ENCODE measurements at places on chromosomes 1 and 21.
A peak's percentile ranks its signal among the peaks of the same experiment; 100 is the strongest.

- DNase-seq = peak; percentile 79
Observed at GRCh38 chr1:208272311-208272710, 28.1 kb upstream of the PLXNA2 start.

DNA sequence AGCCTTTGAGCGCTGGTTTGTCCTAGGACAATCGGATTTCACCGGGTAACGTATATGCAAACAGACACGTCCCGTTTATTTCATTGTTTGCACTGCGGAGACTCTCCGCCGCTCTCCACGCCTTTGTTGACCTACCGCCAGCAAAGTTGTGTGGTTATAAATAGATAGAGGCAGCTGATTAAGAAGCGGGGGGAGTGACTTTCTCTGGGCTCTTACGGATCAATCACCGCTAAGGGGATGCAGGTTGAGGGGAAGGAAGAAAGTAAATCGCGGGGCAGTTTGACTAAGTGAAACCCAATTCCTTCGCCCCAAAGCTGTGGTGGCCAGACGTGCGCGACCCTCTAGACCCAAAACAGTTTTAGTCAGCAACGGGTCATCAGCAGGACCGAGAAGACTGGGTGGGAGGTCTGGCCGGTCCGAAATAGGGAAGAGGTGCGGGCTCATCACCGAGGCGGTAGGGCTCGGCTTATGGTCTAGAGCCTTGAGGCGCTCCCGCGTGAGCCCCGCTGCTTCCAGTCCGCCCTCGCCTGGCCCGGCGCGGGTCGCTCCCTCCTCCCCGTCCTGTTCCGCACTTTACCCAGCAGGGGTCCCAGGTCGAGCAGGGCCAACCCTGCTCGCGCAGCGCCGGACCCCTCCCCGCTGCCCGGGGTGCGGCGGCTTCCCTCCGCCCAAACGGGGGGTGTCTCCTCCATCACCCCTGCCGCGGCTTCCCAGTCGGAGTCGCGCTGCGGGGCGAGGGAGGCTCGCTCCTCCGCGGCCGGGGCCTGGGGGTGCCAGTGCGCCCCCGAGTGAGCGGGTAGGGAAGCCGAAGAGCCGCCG is 120.8 kb upstream of the RRP15 start:
- peak; percentile 91 for DNase-seq

DNA sequence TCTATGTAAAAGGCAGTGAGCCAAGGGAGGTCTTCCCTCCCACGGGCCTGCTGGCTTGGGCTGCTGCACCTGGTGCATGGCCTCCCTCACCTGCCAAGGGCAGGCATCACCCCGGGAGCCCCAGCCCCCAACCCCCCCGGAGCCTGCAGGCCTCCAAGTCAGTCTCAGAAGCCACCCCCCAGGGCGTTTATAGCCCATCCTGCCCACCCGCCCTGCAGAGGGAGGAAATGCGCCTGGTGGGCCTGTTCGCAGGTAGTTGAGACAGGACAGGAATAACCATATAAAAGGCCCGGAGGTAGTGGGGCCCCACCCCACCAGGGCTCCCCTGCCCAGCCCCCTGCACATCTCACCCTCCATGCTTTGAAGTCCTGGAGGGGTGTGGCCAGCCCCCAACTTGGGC is 18.2 kb upstream of the ARF1 start:
- DNase-seq = no peak

GRCh38 chr1:20367116-20367585 is 76.5 kb downstream of the VWA5B1 start:
- DNase-seq = no peak

GRCh38 chr1:20416706-20417105 is 69.3 kb downstream of the CAMK2N1 start:
- no peak for DNase-seq

DNA sequence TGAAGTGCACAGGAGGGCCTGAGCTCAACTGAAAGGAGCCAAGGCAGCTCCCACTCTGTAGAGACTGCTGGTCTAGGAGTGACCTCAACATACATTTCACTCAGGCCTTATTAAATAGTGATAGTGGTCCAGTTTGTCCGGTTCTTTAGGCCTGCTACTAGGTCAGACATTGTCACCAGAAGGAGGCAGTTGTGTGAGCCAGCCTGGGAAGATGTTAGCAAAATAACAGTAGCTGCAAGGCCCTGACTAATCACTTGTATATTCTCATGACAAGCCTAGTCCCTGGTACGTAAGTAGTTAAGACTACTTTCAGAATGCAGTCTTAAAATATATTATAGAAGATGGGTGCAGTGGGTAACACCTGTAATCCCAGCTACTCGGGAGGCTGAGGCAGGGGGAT is 264.0 kb upstream of the CAMK1G start:
- no peak for DNase-seq

- DNase-seq = no peak
Observed at GRCh38 chr21:32368386-32368785, 24.4 kb downstream of the URB1 start.

DNA sequence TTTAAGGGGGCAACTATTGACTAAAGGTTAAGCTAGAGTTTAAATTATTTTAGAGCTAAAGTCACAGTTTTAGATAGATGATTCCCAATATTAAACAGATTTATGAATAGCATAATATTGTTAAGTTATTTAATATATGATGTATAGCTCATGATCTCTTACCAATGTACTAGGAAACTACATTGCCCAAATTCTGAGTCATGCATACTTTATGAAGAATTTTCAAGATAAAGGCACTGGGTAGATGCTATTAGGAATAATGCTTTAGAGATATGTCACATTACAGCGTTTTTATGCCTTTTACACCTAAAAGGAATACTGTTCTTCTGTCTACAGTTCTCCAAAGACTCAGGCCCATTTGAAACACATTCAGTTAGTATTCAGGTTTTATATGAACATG is 215.1 kb downstream of the NCAM2 start:
- no peak for DNase-seq

DNA sequence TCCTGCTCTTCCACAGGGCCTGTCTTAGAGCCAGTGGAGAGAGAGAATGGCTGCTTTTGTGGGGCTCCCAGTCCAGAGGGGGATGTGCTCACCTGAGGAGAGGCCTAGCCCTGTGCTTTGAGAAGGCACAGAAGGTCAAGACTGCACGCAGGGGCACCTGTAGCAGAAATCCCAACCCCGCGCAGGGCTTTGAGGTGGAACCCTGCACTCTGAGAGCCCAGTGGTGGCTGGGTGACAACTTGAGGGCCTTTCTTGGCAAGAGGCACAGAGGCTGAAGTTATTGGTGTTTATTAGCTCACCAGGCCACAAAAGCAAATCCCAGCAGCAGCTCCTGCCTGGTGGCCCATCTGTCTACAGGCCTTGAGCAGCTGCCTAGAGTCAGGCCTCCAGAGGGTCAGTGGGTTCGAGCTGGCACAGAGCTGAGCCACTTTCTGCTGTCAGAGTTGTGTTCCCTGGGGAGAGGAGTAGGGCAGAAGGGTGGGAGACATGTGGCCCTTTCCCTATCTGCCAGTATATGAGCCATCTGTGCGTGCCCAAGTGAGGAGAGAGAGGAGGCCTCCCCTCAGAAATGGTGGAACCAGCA is 31.4 kb downstream of the SZRD1 start:
- peak; percentile 77 for DNase-seq

DNA sequence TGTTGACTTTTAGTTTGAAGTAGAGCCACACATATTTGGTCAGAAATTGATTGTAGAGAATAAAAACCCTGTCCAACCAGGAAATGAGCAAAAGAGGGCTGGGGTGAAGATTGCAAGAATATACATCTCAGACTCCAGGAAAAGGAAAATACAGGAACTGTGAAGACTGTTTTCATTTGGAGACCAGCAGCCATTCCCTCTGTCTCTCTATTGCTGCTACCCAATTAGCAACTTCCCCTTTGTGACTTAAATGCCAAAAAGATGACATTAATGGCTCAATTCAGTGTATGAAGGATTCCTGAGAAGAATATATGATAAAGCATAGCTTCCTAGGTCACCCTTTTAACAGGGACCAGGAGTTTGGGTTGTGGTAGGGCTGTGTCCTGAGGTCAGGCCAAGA is 31.6 kb upstream of the CEP350 start:
- DNase-seq = no peak

DNA sequence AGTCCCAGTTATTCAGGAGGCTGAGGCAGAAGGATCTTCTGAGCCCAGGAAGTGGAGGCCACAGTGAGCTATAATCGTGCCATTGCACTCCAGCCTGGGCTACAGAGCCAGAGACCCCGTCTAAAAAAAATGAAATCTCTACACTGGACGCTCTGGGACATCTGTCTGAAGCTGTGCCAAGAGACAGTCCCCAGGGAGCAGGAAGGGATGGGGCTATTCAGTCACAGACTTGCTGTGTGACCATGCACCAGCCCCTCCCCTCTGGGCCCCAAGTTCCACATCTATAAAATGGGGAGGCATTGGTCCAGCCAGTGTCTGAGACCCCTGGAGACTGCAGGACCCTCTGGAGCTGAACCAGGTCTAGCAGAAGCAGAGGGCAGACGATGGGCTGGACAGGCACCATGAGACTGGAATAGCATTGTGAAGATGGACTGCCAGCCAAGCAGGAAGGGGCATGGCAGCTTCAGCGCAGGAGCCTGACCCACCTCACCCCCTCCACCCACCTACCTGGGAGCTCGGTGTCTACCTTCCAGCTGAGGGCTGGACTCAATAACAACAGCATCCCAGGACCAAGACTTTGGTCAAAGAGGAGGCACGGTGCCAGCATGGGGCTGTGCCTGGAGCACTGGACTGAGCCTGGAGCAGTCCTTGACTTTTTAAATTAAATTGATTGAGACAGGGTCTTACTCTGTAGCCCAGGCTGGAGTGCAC is 1.4 kb downstream of the TMEM54 start:
- DNase-seq = no peak

DNA sequence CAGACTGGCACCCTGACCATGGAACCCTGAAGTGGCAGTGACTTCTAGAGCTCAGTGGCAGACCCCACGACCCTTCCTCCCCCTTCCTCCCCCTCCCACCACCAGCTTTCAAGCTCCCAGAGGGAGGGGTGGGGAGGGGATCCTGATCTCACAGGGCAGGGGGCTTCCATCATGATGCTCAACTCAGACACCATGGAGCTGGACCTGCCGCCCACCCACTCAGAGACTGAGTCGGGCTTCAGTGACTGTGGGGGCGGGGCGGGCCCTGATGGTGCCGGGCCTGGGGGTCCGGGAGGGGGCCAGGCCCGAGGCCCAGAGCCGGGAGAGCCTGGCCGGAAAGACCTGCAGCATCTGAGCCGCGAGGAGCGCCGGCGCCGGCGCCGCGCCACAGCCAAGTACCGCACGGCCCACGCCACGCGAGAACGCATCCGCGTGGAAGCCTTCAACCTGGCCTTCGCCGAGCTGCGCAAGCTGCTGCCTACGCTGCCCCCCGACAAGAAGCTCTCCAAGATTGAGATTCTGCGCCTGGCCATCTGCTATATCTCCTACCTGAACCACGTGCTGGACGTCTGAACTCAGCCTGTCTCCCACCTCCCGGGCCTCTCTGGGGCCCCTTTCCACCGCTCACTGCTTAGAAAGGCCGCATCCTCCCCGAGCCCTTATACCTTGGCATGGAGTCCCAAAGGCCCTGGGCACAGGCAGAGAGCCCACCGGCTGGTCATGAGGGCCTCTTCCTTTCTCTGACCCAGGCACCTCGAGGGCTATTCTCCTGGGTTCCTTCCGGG is 3.9 kb downstream of the NHLH1 start:
- no peak for DNase-seq

- no peak for DNase-seq
Observed at GRCh38 chr1:113057006-113057405, 16.0 kb upstream of the LRIG2 start.

DNA sequence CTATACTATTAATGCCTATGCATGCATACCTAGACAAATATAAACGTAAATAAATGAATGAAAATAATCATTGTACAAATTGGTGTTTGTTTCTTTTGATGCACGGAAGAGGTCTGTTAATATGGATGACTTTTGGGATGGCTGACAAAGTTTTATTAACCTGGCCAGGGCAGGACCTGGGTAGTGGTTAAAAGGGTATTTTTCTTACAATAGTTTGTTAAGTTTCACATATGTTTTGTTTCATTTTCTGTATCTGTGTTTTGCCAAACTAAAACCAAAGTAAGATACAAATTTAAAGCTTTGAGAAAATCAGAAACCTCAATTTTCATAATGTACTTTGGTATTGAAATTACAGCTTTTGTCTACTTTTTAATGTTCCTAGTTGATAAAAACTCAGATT is 222.7 kb upstream of the OLFM3 start:
- no peak for DNase-seq

GRCh38 chr1:229124520-229125124 is 146.3 kb upstream of the RAB4A start:
- no peak for DNase-seq

GRCh38 chr1:117001254-117001927 is at the start of gene CD101:
Gene CD101, plus strand, starts transcription at chr1:117001760. Its CDS starts 58 bp downstream, at chr1:117001818.
- DNase-seq = no peak

GRCh38 chr21:35020902-35021301 is 28.2 kb downstream of the RUNX1 start:
- DNase-seq = no peak

- DNase-seq = peak; percentile 77
Observed at GRCh38 chr1:228647523-228648444, 87.5 kb upstream of the RHOU start.

GRCh38 chr21:45819478-45820170 is 161.9 kb upstream of the COL6A1 start:
- DNase-seq = no peak

GRCh38 chr1:211257826-211258225 is 1.3 kb upstream of the RCOR3 start:
- no peak for DNase-seq

GRCh38 chr1:192588546-192588945 is 13.0 kb downstream of the RGS1 start:
- no peak for DNase-seq

GRCh38 chr1:22579541-22580155 is 16.4 kb downstream of the EPHA8 start:
- no peak for DNase-seq

GRCh38 chr1:12495725-12496124 is 122.3 kb downstream of the DHRS3 start:
- DNase-seq = no peak

Data from NCI-H1694 treated with DMSO at 0.1 percent for 48 hours (cell line).